Osteocyte (in vitro differentiated cells): ENCODE measurements at places on chromosomes 4 and X. TPM values are rescaled to one million over a fixed set of nuclear protein-coding genes. Genes with fewer than 3 reads are reported as not detected.
A peak's percentile ranks its signal among the peaks of the same experiment; 100 is the strongest.

Gene GAGE12F
- not detected in 2 replicates for total RNA-seq

DNA sequence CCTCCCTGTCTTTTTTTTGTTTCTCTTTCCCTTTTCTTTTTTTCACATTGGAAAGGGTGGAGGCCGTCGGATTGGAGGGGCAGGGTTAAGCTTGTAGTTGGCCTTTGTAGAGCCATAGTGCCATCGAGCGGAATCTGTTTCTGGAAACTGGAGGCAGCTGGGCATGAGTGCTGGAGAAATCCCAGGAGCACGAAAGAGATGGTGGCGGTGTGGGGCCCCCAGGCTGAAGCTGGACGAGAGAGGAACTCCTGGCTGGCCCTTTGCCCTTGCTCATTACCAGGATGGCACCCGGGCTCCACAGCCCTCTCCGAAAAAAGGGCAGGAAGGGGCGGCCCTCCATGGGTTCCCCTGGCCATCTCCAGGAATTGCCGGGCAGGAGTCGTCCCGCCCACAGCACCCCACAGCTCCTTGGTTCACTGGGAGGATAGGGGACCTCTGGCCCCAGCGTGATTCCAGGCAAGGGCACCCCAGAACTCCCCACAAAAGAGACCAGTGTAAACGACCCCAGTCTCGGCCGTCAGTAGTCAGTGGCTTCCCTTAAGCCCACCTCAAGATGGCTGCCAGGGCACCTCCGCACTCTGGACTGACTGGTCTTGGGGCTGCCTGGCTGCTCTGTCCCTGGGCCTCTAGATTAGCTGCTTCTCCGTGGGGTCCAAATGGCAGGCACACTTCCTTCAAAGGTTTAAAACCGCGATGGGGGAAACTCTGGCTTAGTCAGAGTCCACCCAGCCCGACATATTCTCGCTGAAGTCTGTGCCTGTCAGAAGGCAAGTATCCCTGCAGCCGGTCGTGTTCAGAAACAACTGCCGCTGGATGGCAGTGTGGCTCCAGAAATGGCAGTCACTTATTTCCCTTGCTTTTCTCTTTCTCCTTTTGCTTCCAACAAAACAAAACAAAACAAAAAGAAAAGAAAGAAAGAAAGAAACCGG lies 74.1 kb downstream of the NBDY start:
- H3K4me3 ChIP-seq, result no peak overlapping the region
- H3K36me3 ChIP-seq, result peaks cover 4% of the 10 kb centered on the region
- H3K27ac ChIP-seq, result no peak overlapping the region
- peak; percentile 81 for DNase-seq

GRCh38 chrX:43716696-43717095 lies 60.6 kb downstream of the MAOA start:
- H3K4me1 ChIP-seq, result no peaks in the 10 kb centered on the region
- no peak for DNase-seq
- no peak overlapping the region for H3K27ac ChIP-seq
- H3K27me3 ChIP-seq, result no peaks in the 10 kb centered on the region
- no peaks in the 10 kb centered on the region for H3K36me3 ChIP-seq
- no peak overlapping the region for H3K4me3 ChIP-seq

GRCh38 chrX:47573341-47574075 lies 8.7 kb upstream of the TIMP1 start:
- peaks cover 28% of the 10 kb centered on the region for H3K4me1 ChIP-seq
- peak overlapping the region; percentile 75 for H3K27ac ChIP-seq
- peaks cover 16% of the 10 kb centered on the region for H3K36me3 ChIP-seq
- no peaks in the 10 kb centered on the region for H3K27me3 ChIP-seq
- no peak for DNase-seq

Gene SHISA3
- total RNA-seq, result 3.9 and 4.9 TPM in 2 replicates

DNA sequence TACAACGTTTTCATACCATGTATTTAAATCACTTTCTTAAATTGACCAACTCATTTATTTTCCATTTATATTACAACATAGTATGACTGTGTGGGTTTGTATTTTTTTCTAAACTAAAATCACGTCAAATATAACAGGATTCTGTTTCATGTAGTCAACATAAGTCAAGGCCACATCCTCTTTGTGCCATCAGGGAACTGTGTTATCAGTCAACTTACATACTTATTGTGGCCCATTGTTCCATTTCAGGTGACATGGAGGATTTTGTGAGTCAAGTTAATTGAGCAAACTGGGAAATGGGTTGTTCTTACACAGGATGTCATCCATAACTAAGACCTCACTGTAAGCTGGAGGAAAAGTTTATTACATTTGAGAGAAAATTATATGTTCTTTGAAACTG lies 35.9 kb downstream of the STK26 start:
- peak overlapping the region; percentile 63 for H3K27ac ChIP-seq
- H3K36me3 ChIP-seq, result no peaks in the 10 kb centered on the region
- H3K4me1 ChIP-seq, result peaks cover 19% of the 10 kb centered on the region
- no peak overlapping the region for H3K4me3 ChIP-seq

Gene RS1
- not detected in 2 replicates for total RNA-seq

GRCh38 chr4:7868892-7869471 lies 70.7 kb downstream of the AFAP1 start:
- peak overlapping the region; percentile 44 for H3K27ac ChIP-seq
- peaks cover 47% of the 10 kb centered on the region for H3K36me3 ChIP-seq
- H3K27me3 ChIP-seq, result no peaks in the 10 kb centered on the region
- DNase-seq, result no peak

- H3K36me3 ChIP-seq, result no peaks in the 10 kb centered on the region
- no peak for DNase-seq
- H3K27ac ChIP-seq, result no peak overlapping the region
- no peak overlapping the region for H3K4me3 ChIP-seq
- no peaks in the 10 kb centered on the region for H3K4me1 ChIP-seq
- peaks cover 48% of the 10 kb centered on the region for H3K27me3 ChIP-seq
Measured at GRCh38 chr4:48227662-48228061, 42.0 kb downstream of the TEC start.

DNA sequence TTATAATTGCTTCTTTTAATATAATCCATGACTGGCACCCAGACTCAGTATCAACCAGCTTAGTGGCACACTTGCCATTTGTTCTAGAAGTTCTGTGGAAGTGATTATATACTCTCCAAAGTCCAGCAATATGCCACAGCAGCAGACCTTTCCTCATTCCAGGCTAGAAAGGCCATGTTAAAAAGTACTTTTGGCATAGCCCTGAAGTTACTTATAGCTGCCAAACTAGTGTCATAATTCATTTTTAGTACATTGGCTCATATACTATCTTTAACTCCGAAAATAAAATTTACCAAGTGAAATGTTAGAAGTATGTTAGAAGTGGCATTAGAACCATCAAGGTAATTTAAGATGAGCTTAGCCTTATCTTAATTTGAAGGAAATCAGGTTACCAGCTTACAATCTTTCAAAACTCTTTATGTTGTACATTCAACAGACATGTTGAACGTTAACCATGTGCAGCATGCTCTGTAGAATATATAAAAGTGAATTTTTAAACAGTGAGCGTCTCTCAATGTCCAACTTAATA lies 714.2 kb upstream of the LCORL start:
- H3K4me3 ChIP-seq, result no peak overlapping the region
- no peaks in the 10 kb centered on the region for H3K27me3 ChIP-seq
- H3K36me3 ChIP-seq, result no peaks in the 10 kb centered on the region
- no peaks in the 10 kb centered on the region for H3K4me1 ChIP-seq
- no peak for DNase-seq
- H3K27ac ChIP-seq, result no peak overlapping the region

Gene MAGEA4
- not detected in 2 replicates for total RNA-seq

GRCh38 chr4:134687646-134688628 lies 486.3 kb upstream of the PABPC4L start:
- H3K27me3 ChIP-seq, result peaks cover 7% of the 10 kb centered on the region
- no peak overlapping the region for H3K27ac ChIP-seq
- no peak for DNase-seq
- H3K4me3 ChIP-seq, result no peak overlapping the region
- no peaks in the 10 kb centered on the region for H3K4me1 ChIP-seq
